DMS79 (cell line): ENCODE measurements at places on chromosomes 12 and 14.
A peak's percentile ranks its signal among the peaks of the same experiment; 100 is the strongest.

DNA sequence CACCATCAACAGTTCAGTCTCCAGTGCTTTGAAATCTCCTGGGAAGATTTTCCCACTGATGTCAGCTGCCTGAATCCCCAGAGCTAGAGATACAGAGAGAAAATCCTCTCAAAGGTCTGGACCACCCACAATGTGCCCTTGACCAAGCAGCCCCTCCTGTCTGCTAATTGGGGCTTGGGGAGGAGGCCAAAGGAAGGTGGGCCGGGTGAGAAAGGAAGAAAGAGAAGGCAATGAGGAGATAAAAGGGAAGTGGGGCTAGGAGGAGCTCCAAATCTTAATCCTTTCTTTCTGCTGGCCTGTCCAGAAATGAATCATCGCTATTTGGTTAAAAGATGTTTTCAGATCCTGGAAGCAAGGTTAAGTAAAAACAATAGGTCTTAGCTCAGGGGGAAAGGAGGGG is 322.9 kb downstream of the BCL11B start:
- DNase-seq, result no peak

DNA sequence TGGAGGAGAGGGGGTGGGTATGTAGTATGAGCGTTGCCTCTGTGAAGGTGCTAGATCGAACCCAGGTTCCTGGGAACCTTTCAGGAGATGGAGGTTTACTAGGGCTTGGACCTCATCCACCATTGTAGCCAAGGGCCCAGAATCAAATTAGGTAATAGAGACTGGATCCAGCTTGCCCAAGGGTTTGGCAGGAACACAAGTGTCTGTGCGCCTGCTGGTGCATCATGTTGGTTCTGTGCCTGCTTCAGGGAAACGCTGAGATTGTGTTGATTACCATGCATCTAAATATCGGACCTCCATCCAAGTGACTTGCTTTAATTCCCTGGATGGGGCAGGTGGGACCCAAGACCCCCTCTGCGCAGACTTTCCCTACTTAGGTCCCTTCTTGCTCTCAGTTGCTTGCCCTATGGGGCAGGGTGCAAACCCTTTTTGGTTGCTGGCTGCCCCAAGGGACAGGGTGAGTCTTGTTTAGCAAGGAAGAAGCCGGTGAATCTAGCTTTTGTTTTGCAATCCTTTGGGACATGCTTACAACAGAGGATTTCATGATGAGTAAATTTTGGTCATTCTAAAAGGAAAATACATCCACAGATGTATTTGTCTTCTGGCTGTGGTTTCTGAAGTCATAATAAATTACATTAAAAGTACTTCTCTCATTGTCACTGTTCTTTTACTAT is 189.8 kb upstream of the PRICKLE1 start:
- no peak for DNase-seq

DNA sequence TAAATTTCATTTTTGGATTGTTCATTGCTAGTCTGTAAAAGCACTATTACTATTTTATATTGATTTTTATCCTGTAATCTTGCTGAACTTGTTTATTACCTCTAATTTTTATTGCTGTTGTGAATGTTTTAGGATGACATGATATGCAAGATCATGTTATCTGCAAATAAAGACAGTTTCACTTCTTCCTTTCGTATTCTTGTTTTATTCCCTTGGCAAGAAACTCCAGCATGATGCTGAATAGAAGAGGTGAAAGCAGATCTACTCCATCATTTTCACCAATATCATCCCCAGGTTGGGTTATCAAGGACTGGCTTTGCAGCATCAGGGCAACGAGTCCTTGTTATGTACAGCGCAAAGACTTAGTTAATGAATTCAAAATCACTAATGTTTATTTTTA is 2.7 kb upstream of the CLECL1 start:
- no peak for DNase-seq

DNA sequence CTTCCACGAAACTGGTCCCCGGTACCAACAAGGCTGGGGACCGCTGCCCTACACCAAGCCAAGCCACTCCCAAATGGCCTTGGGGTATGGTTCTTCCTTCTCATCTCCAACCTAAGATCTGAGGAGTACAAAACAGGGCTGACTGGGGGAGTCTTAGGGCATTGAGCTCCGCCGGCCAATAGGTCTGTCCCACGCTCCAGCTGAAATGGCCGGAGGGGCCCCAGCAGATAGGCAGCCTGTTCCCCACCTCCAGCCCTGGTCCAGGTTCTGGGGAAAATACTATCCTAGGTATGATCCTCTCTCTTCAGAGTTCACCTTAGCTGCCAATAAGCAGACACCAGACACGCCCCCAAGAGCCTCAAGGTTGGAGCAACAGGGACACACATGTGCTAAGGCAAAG is 90.2 kb downstream of the ACTN1 start:
- DNase-seq, result no peak

DNA sequence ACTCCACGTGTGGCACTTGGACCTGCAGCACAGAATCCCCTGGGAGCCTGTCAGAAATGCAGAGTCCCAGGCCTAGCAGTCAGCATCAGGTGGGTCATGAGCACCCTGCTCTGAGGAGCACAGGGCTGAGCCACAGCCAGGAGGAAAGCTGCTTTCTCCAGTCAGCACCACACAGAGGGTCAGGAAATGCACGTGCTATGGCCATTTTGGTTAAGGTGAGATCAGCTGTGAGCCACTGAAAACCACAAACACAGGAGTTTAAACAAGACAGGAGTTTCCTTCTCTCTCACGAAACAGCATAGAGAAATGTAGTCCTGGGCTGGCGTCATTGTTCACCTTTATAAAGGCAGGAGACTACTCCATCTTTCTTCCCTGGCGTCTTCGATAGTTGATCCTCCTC is 204.5 kb upstream of the SFSWAP start:
- no peak for DNase-seq

GRCh38 chr14:103686831-103687485 is 28.3 kb downstream of the XRCC3 start:
- DNase-seq, result no peak

DNA sequence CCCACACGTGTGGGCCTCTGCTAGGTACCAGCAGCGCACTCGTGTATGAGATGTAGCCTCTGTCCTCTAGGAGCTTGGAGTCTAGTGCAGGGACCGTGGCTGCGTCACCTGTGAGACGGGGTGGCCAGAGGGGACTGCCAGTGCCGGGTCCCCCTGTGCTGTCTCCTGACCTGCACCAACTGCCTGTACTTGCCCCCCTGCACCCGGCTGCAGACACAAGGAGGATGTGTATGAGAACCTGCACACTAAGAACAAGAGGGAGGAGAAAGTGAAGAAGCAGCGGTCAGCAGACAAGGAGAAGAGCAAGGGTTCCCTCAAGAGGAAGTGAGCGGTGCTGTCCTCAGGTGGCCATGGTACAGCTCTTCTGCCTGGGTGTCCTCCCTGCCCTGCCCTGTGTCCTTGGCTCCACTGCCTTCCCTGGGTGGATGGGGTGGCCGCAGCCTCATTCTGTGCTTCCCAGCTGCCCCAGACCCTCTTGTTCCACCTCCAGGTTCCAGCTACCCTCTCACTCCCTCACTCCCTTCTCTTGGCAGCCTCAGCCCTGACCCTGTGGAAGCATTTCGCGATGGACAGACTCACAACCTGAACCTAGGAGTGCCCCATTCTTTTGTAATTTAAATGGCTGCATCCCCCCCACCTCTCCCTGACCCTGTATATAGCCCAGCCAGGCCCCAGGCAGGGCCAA is 9.6 kb downstream of the PTPN6 start:
- no peak for DNase-seq

DNA sequence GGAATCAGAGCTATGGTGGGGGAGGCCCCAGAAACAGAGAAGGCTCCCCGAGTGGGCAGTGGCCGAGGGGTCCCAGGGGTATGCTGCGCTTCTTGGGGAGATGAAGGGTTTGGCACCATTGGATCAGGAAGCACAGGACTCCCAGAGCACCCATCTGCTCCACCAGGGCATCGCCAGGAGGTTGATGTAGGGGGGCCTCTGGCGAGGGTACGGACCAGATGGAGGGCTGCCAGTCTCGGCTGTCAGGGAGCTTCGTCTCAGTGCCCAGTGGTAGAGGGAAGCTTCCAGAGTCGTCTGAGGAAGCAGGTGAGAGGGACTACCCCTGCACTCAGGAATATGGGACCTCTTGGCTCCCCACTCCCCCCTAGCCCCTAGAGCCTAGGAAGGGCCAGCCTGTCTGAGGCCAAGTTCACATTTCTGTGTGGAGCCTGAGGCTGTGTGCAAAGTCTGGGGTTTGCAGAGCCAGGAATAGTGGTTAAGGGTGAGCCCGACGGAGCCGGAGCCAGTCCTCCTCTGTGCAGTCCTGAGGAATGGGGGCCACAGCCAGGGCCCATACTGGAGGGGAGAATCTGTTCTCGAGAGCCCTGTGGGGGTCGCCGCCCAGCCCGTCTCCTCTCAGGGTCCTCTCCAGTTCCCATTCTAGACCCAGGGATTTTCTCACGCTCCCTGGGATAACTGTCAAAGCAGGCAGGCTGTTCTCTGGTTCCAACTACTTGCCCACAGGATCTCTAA is 10.2 kb downstream of the SLC48A1 start:
- DNase-seq, result no peak

DNA sequence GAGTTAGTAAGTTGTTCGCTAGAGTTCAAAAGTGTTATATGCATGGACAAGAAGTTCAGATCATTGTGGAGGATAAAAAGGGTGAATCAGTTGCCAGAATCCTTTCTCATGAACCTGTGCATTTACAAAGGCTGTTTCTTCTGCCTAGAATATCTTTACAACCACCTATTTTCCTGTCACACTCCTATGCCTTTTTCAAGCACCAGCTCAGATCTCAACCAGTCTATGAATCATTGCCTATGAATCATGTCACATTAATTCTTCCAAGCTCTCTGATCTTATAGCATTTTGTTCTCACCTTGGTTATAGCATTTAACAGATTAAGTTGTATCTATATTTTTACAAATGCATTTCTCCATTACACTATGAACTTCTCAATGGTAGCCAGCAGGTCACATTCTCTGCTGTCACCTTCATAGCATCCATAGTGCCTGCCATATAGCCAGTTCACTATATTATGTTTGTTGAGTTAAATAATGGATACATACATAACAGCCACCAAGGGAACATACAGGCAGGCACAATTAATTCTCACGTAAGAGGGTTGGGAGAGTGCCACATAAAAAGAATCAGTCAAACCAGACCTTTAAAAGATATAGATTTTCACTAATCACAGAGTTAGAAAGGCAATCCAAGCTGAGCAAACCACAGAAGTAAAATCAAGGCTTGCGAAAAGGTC is 573.0 kb downstream of the FOXG1 start:
- no peak for DNase-seq

- DNase-seq, result no peak
Observed at GRCh38 chr12:65605019-65605418, 219.3 kb upstream of the HMGA2 start.

- no peak for DNase-seq
Observed at GRCh38 chr12:84603484-84604248, 308.9 kb downstream of the SLC6A15 start.

DNA sequence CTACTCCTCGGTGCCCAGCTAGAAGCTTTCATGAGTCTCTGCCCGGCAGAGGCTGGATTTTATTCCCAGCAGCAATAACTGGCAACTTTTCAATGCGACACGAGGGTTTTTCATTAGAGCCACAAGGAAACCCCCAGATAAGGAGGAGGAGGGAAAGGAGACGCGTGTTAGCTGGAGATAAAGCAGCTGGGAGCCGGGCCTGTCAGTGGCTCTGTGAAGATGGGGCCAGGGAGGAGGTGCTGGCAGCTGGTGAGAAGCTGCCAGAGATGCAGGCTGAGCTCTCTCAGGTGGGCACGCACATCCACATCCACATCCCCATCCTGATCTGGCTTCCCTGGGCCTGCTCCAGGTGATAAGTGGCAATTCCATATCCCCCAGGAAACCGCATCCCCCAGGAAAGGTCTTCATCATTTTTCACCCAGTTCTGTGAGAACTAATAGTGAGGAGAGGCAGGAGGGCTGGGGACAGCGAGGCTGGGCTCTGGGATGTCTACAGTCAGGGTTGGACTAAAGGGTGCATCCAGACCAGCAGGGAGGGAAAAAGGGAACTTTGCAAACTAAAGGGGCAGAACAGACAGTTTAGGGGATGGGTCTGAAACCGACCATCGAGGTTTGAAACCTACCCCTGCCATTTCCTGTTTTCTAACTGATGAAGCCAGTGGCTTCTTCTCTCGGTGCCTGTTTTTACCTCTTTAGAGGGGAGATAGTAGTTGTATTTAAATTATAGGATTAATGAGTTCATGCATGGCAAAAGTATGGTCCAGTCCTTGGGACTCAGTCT is 413.2 kb downstream of the DPF3 start:
- no peak for DNase-seq

- DNase-seq, result no peak
Observed at GRCh38 chr12:749751-750270, 2.6 kb upstream of the WNK1 start.

DNA sequence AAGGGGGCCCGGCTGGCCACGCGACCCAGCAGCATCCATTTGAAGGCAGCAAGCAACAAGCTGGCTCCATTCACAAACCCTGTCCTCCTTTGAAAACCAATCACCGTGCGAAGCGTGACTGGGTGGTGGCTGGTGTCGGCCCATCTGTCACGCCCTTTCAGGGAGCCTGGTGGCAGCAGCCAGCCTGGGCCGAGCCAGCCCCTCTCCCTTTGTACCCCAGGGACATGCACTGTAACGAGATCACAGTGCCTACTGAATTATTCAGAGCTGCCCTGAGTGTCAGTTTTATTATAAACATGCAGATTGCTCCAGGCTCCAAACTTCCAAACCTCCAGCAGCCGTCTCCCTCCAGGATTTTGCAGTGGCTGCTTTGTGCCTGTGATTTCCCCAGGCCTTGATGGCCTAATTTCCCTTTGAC is 22.3 kb upstream of the CTDSP2 start:
- DNase-seq, result no peak

- peak; percentile 68 for DNase-seq
Observed at GRCh38 chr14:68843471-68844209, 50.8 kb upstream of the ZFP36L1 start.

DNA sequence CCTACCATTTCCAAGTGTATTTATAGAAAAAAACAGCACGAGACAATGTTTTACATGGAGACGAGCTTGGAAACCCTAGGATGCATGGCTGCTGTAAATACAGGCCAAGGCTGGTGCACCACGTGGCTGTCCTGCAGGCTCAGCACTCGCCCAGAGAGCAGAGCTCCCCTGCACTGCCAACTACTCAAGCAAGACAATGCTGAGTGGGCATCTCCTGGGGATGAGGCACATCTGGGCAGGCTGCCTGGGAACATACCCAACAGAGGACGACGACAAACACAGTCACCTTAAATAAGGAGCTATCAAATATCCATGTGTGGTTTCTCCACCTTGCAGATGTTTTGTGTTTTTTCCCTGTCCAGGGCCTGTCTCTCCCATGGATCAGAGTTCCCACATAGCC is 128.3 kb upstream of the PRMT8 start:
- DNase-seq, result peak; percentile 84

DNA sequence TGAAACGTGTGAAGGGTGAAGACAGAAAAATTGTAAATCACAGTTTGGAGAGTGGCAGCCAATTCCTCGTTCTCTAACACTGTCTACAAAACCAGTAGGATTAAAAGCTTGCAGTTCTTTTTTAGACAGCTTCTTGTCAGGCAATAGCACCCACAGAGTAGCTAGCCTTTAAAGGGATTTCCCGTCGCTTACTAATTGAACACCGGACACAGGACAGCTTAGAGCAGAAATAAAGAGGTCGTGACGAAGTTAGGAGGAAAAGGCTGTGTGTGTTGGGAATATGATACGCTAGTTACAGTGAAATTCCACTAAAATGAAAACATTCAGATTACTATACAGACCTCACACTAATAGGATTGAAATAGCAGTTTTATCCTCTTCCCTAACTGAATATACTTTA is 149.1 kb upstream of the FLRT2 start:
- no peak for DNase-seq
